ENCODE measurements at places on chromosomes 11 and 22. TPM values are rescaled to one million over a fixed set of nuclear protein-coding genes. Genes with fewer than 3 reads are reported as not detected.
A peak's percentile ranks its signal among the peaks of the same experiment; 100 is the strongest.

Gene ARHGAP42
- total RNA-seq = 12.1 TPM

Gene QSER1
- total RNA-seq = 24.5 TPM

DNA sequence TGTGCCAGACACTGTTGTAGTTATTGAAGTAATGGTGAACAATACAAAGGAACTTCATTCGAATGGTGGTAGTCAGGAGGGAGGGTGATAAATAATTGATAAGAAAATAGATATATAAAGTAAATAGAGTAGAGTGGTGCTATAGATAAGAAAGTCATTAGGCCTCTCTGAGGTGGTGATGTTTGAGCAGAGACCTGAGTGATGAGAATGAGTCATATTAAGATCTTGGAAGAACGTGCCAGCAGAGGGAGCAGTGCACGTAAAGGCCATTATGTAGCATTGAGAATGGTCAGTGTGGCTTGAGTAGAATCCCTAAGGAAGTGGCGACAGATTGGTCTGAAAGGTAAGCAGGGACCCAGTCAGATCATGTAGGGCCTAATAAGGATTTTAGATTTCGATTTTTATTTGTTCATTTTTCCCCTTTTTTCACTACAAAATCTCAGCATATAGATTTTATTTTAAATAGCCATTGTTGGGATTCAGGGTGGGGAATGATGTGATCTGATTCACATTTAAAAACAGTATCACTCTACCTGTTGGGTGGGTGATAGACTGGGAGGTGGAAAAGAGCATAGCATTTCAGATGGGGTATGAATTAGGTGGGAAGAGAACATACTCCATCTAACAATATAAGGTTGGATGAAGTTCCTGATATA is 44.7 kb downstream of the CCDC90B start:
- no peak overlapping the region for H3K4me3 ChIP-seq
- no peak overlapping the region for H3K27ac ChIP-seq
- no peaks in the 10 kb centered on the region for H3K27me3 ChIP-seq
- H3K36me3 ChIP-seq = no peaks in the 10 kb centered on the region
- no peak for ATAC-seq

GRCh38 chr22:30324014-30324730 is 2.6 kb downstream of the TBC1D10A start:
- no peak for ATAC-seq
- peak overlapping the region; percentile 67 for H3K4me3 ChIP-seq
- H3K36me3 ChIP-seq = no peaks in the 10 kb centered on the region

- H3K27me3 ChIP-seq = no peaks in the 10 kb centered on the region
- H3K4me3 ChIP-seq = no peak overlapping the region
- ATAC-seq = no peak
- no peak overlapping the region for H3K27ac ChIP-seq
Measured at GRCh38 chr11:104893876-104894275, 4.4 kb downstream of the CASP12 start.

GRCh38 chr11:93074352-93074751 is 104.9 kb downstream of the MTNR1B start:
- no peak overlapping the region for H3K4me3 ChIP-seq
- peaks cover 4% of the 10 kb centered on the region for H3K27me3 ChIP-seq
- H3K27ac ChIP-seq = no peak overlapping the region
- no peaks in the 10 kb centered on the region for H3K4me1 ChIP-seq
- no peak for ATAC-seq

GRCh38 chr11:60242740-60243239 is at the start of gene MS4A4E:
Gene MS4A4E, minus strand, starts transcription at chr11:60243137. Its CDS starts 13,082 bp downstream, at chr11:60230055.
- H3K27ac ChIP-seq = no peak within 1 kb of the TSS
- no peaks in the 10 kb centered on the region for H3K36me3 ChIP-seq
- no peak within 1 kb of the TSS for H3K4me3 ChIP-seq
- no peak for ATAC-seq
- H3K27me3 ChIP-seq = no peaks in the 10 kb centered on the region
